ENCODE measurements at places on chromosomes 5 and 9.

DNA sequence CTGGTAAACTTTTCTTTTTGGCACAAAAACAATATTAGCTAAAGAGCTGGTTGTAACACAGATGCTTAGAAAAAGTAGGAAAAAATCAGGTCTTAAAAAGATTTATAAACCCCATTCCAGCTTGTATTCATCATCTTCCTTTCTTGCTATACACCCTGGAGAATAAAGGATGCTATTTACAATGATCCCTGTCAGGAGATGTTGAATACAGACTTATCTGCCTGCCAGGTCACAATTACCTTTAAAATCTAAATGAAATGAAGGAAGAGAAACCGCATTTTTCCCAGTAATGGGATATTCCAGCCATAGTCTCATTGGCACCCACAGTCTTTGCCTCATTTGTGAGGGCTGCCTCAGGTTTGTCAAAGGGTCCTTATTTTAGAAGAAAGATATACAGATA, 394.1 kb upstream of the WWC1 start:
- no peak for DNase-seq

- DNase-seq: no peak
Observed at GRCh38 chr9:124507880-124508423, 753 bp upstream of the NR5A1 start.

DNA sequence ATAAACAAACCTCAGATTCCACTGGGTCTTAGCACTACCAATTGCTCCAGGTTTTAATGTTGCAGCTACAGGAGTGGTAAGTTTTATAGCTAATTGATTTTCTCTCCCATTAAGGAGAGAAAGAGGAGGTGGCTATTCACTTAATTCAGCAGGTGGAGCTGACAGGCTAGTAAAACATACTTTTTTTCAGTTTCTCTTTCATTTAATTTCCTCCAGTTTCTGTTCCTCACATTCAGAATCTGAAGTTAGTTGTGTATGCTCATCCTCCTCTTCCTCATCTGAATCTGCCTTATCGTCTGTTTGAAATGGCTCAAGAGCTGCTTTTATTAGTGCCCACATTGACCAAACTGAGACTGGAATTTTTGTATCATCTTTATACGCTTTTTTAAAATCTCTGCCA, 98.0 kb downstream of the PLPPR1 start:
- no peak for DNase-seq

- DNase-seq: no peak
Observed at GRCh38 chr9:90458485-90458884, 184.1 kb downstream of the DIRAS2 start.

DNA sequence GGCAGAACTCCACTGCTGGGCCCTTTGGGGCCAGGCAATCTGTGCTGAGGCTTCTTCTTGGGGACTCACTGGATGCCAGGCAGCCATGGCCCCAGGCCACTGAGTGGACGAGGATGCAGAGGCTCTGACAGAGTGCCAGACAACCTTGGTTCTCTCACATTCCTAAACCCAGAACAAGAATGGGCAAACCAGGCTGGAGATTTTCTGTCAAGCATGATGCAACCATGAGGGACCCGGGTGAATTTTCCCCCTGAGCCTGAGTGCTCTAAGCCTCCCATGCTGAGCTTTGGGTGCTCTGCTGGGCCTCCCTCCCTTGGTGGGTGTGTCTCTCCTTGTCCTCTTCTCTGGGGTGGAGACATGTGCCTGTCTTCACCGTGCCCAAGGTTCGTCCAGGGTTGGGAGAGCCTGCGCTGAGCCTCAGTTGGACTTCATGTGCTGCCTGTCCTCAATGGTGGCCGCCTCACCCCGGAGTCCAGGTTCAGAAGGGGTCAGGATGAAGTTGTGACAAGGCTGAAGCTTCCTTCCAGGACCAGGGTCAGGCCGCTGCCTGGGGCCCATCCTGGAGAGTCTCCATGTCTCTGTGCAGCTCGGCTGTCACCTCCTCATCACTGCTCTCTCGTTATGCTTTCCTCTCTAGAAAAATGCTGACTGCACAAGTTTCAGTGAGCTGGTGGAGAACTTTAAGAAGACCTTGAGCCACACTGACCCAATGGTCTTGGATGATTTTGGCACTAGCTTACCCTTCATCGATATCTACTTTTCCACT, 24.1 kb downstream of the PITX1 start:
- DNase-seq: no peak

DNA sequence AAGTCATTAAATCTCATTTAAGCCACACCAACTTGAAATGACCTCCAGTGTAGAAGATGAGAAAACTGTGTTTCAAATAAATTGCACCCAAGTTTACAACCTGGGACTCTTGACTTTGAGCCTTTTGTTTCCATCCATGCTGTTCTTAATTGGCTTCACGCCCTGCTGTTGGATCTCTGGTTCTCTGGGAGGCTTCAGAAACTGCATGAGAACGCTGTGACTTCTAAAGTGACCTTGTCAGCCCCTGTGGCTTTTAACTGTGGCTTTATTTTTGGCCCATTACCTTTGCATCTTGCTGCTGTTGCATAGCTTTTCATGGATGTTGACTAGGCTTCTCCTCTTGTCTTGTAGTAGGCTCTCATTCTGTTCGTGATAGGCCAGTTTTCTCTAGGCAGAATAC, 29.3 kb downstream of the TNFAIP8 start:
- no peak for DNase-seq

GRCh38 chr9:6575324-6576034, 70.0 kb downstream of the GLDC start:
- DNase-seq: no peak

- no peak for DNase-seq
Observed at GRCh38 chr5:150624334-150625163, 15.9 kb upstream of the SYNPO start.

GRCh38 chr5:45623832-45624231, 72.3 kb downstream of the HCN1 start:
- DNase-seq: no peak

- no peak for DNase-seq
Observed at GRCh38 chr5:173768267-173768806, 119.8 kb upstream of the CPEB4 start.

DNA sequence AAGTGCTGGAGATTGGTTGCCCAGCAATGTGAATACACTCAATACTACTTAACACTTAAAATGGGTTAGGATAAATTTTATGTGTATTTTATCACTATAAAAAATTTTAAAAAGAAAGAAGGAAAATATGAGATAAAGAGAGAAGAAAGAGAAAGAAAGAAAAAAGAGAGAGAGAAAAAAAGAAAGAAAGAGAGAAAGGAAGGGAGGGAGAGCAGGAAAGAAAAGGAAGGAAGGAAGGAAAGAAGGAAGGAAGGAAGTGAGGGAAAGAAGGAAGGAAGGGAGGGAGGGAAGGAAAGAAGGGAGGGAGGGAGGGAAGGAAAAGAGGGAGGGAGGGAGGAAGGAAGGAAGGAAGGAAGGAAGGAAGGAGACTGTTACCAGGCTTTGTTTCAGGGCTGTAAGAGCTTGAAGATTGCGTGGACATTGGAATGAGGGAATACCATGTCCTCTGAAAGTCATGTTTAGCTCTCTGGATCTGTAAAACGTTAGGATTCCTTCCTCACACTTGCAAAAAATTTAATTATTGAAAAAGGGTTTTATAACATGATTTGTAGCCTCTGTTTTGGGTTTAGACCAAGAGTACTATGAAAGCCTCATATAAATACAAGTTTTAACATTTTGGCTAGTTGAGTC, 152.3 kb upstream of the DAP start:
- no peak for DNase-seq

DNA sequence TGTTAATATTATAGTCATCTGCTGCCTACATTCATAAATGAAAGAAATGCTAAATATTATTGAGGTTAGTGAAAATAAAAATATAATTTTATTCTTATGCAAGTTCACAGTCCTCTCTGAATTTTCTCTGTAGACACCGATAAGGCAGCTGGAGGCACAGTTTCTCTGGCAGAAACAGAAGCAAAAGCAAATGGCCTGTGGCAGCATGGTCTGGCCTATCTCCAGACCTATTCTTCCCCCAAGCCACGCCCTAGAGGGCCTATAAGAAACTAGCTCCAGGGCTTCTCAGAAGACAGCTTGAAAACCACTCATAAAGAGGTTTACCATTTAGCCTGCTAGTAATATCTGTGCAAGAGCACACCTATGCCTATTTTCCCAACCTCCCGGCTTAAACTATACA, 28.4 kb downstream of the MRPS27 start:
- no peak for DNase-seq

DNA sequence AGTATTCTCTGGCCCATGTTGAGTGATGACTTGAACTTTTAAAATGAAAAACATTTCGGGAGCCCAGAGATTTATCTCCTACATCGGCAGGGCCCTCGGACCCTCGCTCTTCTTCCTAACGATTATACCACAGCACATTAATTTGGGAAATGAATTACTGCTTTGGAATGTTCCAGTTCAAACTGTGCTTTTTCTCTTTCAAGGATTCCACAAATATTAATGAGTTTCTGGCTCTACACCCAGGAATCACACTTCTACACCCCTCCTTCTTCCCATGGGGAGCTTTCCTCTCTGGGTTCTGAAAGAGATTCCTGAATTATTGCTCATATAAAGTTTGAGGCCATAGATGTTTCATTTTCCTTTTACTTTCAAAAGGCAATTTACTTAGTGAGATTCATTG, 41.2 kb downstream of the NSG2 start:
- no peak for DNase-seq

- peak; percentile 86 for DNase-seq
Observed at GRCh38 chr5:138449501-138450239, 10.8 kb downstream of the REEP2 start.

DNA sequence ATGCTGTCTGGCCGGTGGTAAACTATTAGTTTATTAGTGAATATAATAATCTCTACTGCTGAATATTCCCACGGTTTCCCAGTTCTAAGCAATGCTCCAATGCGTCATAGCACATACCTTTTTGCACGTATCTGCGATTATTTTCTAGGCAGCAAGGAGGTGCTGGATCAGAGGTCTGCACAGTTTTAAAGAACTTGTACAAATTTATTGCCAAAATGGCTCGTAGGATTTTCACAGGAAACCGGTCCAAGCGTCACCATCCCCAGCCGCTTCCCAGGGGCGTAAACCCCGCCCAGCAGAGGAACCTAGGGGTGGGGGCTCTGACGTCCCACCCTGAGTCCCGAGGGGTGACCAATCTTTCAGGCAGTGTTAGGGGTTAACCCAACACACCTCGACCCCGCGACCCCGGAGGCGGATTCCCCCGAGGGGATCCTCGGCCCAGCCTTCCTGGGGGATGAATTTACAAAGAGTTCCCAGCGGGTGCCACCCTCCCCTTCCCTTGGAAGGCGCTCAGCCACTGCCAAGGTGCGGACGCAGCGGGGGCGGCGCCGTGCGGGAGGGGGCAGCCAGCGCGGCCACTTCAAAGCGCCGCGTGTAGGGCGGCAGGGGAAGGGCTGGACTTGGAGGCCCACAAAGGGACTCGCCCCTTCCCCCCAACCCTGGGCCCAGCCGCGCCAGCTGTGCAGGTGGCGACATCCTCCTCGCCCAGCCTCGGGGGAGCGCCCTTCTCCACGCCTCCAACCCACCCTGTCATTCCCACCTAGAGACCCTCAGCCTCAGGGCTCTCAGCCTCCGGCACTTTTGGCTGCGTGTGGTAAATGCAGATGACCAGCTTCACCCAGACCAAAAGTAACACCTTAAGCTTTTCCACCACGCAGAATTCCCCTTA, 43.5 kb upstream of the TCF7 start:
- peak; percentile 24 for DNase-seq

DNA sequence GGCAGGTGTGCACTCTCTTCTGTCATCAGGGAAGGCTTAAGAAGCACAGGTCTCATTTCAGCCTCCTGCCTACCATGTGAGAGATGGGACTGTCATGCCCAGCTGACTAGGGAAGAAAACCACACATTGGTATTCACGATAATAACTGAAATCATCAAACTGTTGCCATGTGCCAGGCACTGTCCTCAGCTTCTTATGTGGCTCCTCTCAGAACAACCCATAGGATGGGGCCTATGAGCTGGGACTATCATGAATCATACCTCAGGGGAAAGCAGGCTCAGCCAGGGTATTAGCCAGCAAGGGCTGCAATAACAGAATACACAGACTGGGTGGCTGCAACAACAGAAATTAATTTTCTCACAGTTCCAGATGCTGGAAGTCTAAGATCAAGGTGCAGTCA, 3.3 kb downstream of the AFAP1L1 start:
- DNase-seq: peak; percentile 45

- no peak for DNase-seq
Observed at GRCh38 chr5:127392762-127393161, 102.2 kb downstream of the MEGF10 start.

- no peak for DNase-seq
Observed at GRCh38 chr5:177099422-177100093, 12.8 kb downstream of the FGFR4 start.

GRCh38 chr9:5586391-5586802, 42.5 kb upstream of the RIC1 start:
- peak; percentile 11 for DNase-seq

GRCh38 chr5:103208460-103208859, 50.1 kb upstream of the MACIR start:
- no peak for DNase-seq

DNA sequence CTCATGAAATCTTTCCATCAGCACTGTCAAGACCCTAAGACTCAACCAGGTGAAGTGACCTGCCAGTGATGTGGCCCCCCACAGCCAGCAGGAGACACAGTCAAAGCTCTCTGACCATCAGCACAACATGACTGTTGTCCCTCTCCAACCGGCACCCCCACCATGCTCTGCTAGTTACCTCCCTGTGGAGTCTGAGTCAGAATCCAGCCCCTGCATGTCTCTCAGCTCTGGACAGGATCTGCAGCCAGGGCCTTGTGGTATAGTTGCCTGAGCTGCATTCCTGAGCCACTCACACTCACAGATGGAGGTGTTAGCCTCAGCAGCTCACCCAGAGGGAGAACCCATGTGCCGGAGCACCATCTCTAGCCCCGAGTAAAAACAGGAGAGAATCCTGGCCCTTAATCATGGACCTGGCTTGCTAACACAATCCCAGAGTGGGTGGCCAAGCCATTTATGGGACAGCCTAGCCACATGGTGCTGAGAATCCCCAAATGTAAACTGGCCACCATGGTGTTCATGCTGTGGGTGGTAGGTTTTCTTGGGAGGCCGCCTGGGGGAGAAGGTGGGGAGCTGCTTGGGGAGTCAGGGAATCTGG, 237.8 kb downstream of the PAPPA start:
- DNase-seq: peak; percentile 87

DNA sequence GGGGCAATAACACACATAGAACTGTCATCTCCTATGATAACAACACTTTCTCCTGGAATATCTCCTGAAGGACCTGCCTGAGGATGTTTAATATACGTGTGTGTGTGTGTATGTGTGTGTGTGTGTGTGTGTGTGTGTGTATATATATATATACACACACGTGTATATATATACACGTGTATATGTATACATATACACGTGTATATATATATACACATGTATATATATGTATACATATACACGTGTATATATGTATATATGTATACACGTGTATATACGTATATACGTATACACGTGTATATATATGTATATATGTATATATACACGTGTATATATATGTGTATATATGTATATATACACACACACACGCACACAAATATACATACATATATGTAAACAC, 27.5 kb downstream of the CDH18 start:
- no peak for DNase-seq

- DNase-seq: peak; percentile 90
Observed at GRCh38 chr5:172830876-172831662, 3.0 kb upstream of the ERGIC1 start.

GRCh38 chr9:77469515-77470231, 178.4 kb downstream of the GNA14 start:
- DNase-seq: no peak

GRCh38 chr9:107409581-107410389, 79.8 kb downstream of the KLF4 start:
- no peak for DNase-seq

Data from brain microvascular endothelial cell (primary cell).